BE2C (cell line): ENCODE measurements at places on chromosomes 12 and 14.

GRCh38 chr12:80059102-80059501 is 40.2 kb upstream of the OTOGL start:
- DNase-seq = no peak

DNA sequence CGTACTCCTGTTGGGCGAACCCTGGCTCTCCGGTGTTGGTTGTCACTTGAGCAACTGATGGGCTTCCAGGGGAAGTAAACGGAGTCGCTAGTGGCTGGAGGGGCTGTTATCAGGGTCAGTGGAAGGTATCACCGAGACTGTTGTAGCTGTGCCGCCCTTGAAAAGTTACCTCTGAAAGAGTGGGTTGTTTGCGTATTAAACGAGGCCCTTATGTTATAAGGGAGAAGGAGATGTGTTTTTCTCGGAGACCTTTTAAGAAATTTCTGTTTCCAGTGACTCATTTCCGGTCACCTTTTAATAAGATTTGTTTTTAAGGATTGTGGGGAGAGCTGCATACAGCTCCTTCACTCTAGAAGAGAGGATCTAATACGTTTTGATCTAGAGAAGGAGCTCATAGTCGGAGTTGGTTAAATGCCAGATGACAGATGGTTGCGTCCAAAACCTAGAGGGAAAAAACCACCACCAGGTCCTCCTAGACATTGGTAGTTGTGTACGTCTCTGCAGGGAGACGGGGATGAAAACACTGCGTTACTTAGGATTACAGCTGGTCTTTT is 750 bp upstream of the DBX2 start:
- no peak for DNase-seq

DNA sequence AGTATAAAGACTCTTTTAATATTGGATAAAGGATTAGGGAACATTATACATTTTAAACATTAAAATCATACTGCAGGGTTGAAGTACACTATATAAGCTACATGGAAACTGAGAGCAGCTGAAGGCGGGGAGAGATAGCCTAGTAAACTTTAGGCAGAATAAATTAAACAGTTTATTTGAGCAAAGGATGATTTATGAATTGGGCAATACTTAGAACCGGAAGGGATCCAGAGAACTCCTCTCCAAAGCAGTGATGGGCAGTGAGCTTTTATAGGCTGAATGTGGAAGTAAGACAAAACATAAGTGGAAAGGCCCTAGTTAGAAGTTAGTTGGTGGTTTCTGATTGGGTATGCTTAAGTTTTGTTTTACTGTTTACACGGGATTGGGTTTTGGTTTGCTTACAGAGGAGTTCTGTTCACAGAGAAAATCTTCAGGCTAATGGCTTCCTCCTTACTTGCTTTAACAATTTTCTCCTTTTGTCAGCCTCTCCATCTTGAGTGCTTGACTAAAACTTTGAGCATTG is 18.9 kb downstream of the LEMD3 start:
- no peak for DNase-seq

- no peak for DNase-seq
Observed at GRCh38 chr12:5840944-5841343, 104.1 kb downstream of the ANO2 start.

DNA sequence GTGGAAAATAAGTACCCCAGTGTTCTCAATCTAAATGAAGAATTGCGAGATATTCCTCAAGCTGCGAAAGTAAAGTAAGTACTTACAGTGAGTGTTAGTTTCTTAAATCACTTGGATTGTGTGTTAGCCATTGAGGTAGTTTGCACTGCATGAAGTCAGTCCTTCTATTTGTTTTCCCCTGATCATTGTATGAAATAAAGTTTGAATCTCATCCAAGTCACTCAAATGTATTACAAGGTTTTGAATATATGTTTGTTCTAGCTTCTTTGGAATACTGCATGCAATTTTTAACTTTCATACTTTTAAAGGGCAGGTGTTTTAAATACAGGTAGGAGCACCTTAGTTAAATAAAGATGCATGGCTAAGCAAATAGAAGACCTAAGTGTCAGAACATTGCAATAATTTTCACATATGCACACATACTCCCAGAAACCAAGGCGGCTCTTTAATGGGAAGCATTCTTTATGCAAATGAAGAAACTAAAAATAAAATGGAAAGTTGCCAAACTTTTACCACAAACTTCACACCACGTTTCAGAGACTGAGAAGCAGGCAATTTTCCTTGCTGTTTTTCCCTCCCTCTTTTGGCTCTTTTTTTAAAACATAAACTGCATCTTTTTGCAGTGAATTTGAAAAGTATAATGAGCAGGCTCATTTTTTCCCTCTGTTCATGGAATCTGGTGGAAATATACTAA is 105.6 kb downstream of the GPR135 start:
- no peak for DNase-seq

GRCh38 chr14:84922370-84922769 is 607.6 kb upstream of the FLRT2 start:
- DNase-seq = no peak

DNA sequence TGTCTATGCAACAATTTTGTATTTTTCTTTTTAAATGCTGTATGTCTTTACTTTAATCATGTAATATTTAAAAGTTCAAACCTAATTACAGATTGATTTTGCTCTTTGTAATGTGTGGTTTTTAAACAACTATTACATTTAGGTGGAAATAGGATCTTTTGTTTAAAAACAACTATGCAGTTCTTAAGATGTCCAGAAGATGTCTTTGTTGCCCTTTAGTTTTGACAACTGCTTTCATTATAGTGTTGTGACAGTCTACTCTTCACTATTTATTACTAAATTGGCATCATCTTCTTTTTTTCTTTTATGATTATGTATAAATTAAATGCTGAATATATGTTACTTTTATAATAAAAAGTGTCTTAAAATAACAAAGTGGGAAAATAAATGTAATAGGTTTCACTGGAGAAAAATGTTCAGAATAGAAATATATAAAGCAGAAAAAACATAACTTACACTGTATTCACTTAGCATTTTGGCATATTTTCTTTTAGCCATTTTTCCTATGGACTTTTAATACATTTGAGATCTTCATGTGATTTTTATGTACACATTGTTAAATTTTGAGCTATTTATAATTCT is 27.1 kb upstream of the PCNX4 start:
- no peak for DNase-seq

GRCh38 chr12:46774322-46774633 is 51.5 kb downstream of the SLC38A4 start:
- no peak for DNase-seq

GRCh38 chr12:109092497-109093021 is 713 bp downstream of the ALKBH2 start:
- DNase-seq = no peak

- DNase-seq = no peak
Observed at GRCh38 chr14:25178255-25178654, 128.3 kb upstream of the STXBP6 start.

DNA sequence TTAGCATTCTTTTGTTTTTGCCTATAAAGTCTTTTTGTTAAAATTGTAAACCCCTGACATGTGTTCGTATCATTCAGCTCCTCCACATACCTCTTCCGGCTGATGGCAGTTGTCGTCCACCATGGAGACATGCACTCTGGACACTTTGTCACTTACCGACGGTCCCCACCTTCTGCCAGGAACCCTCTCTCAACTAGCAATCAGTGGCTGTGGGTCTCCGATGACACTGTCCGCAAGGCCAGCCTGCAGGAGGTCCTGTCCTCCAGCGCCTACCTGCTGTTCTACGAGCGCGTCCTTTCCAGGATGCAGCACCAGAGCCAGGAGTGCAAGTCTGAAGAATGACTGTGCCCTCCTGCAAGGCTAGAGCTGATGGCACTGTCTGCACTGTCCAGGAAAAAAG is 7.7 kb downstream of the ALKBH2 start:
- no peak for DNase-seq

DNA sequence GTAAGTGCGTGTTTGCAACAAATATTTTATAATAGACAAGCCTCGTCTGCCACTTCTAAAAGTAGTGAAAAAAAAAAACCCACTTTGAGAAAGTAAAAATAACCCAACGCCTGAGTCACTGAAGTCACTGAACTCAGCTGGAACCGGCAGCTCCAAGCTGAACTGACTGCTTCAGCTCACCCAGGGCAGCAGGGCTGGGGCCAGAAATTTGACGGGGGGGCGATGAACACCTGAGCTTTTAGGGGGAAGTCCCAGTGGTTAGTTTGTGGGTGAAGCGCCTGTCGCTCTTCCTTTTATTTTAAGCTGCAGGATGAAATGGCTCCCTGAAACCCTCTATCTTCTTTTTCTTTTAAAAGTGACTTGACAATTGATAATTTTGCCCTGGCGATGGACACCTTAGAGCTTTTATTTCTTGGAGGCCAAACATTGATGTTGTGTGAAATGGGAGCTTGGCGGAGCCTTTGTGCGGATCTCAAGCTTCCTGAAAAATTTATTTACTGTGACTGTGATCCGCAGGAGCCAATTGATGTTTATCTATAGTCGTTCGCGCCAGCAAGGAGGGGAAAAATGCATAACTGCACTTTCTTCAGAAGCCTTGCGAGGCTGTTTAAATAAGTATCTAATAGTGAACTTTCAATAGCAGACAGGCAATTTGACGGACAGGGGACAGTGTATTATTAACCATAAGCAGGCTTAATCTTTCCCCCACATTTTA is 173.2 kb upstream of the MYL2 start:
- no peak for DNase-seq

DNA sequence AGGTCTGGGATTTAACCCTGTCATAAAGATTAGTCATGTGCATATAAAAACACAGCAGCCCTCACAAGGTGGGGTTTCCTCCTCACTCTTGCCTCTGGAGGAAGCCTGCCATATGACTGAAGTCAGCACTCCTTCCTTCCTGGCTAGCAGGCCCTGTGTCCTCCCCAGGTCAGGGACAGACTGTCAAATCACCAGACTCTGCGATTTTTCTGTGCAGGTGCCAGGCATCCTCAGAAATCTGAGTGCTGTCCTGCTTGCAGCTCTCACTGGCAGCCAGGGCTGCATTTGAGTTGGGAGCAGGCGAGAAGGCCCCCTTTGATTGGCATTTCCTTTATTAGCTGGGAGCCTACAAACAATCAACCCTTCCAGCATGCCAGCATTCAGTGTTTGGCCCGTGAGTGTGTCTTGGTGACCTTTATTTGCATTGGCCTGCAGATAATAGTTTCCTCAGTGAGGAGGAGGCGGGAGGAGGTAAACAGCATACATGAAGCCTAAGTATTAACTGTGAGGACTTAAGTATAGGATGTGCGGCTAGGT is 183.8 kb upstream of the ARHGAP5 start:
- no peak for DNase-seq

- DNase-seq = no peak
Observed at GRCh38 chr14:64170181-64170580, 124.0 kb downstream of the ESR2 start.

GRCh38 chr14:64504897-64505794 is 576 bp downstream of the ZBTB1 start:
- peak; percentile 89 for DNase-seq

GRCh38 chr14:94355191-94355794 is 32.2 kb upstream of the SERPINA6 start:
- DNase-seq = no peak

DNA sequence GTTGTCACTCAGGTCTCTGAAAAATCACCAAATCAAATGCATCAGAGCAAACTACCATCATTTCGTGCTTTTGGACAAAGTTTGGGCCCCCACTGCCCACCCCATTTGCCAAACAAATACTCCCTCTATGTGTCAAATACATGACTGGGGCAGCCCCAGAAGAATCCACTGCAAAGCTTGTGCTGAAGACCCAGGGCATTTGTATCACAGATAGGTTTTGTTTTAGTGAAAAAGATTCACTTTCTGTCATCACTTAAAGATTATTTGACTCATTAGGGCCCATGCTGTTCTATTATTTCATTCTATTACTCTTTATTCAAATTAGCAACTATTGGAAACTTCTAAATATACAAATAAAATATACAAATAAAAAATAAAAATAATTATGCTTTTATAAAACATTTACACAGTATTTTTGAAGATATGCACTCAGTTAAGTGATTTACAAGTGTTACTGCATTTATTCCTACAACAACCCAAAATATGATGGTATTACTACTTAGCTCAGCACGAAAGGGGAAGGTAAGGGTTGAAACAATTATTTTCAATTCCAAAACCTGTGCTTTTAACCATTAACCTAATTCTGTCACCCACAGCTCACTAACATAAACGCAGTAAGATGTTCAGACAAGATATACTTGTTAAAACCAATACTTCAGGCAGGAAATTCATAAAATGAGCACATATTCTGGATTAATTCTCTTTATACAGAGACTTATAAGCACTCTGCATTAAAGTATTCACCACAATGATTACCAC is 36.5 kb downstream of the LRIG3 start:
- DNase-seq = no peak

- no peak for DNase-seq
Observed at GRCh38 chr14:103164779-103165178, 41.5 kb downstream of the TNFAIP2 start.

- DNase-seq = no peak
Observed at GRCh38 chr14:68926236-68926635, 52.9 kb downstream of the ACTN1 start.

GRCh38 chr12:48265777-48266176 is 62.7 kb upstream of the OR10AD1 start:
- no peak for DNase-seq

GRCh38 chr12:42732908-42733411 is 143.4 kb upstream of the PRICKLE1 start:
- no peak for DNase-seq

GRCh38 chr14:26926585-26926984 is 328.8 kb upstream of the NOVA1 start:
- DNase-seq = no peak

GRCh38 chr14:81302638-81303037 is 81.9 kb upstream of the GTF2A1 start:
- no peak for DNase-seq

DNA sequence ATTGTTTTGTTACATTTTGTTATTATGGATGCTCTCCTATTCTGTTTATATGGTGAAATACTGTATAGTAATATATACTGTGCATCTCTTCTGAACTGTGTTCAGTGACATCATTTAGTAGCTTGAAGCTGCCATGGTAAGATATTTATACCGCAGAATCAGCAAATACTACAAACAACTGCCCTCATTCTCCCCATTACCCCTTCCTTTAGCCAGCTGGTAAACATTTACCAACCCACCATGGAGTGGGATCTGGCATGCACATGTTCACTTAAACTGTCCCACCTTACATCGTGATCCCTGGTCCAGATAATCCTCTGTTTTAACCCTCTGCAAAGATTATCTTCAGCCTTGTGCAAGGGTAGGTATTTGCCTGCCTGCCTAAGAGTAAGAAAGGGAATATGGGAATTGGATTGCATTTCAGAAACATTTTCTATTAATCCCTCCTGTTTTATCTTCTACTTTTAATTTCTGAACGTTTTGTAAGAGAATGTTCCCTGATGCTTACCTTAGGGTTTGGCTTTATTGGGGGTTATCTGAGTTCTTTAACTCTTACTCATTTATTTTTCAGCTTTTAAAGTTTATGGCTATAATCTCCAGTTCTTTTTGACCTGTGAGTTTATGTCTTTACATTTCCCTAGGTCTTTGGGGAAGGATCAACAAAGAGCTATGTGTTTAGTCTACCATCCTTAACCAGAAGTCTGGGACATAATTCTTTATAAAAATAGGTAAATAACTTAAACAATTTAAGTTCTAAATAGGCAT is 46.5 kb downstream of the FBXO34 start:
- DNase-seq = no peak
